ENCODE measurements at places on chromosomes 4 and X. TPM values are rescaled to one million over a fixed set of nuclear protein-coding genes. Genes with fewer than 3 reads are reported as not detected.
A peak's percentile ranks its signal among the peaks of the same experiment; 100 is the strongest.

DNA sequence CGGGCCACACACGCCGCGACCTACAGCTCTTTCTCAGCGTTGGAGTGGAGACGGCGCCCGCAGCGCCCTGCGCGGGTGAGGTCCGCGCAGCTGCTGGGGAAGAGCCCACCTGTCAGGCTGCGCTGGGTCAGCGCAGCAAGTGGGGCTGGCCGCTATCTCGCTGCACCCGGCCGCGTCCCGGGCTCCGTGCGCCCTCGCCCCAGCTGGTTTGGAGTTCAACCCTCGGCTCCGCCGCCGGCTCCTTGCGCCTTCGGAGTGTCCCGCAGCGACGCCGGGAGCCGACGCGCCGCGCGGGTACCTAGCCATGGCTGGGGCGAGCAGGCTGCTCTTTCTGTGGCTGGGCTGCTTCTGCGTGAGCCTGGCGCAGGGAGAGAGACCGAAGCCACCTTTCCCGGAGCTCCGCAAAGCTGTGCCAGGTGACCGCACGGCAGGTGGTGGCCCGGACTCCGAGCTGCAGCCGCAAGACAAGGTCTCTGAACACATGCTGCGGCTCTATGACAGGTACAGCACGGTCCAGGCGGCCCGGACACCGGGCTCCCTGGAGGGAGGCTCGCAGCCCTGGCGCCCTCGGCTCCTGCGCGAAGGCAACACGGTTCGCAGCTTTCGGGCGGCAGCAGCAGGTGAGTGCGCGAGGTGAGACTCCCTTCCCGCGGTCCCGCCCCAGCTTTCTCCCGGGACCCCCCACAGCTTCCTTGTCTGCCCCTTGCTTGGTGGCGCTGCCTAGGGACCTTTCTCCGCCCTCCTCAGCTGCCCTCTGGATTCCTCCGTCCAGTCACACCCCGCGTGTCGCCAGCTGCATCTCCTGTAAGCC is 678 bp downstream of the BMP3 start:
- H3K27ac ChIP-seq: no peak overlapping the region
- H3K4me3 ChIP-seq: no peak overlapping the region
- H3K27me3 ChIP-seq: peaks cover 15% of the 10 kb centered on the region
- DNase-seq: no peak

TRIM61 gene
- total RNA-seq: 0.22 TPM

F9 gene
- not detected for total RNA-seq

- H3K27me3 ChIP-seq: no peaks in the 10 kb centered on the region
- no peak overlapping the region for H3K27ac ChIP-seq
- peak; percentile 36 for DNase-seq
These were observed 45.5 kb downstream of the VGLL1 start for GRCh38 chrX:136577552-136577951.

- H3K36me3 ChIP-seq: no peaks in the 10 kb centered on the region
- no peaks in the 10 kb centered on the region for H3K4me1 ChIP-seq
- no peak overlapping the region for H3K27ac ChIP-seq
These were observed 13.2 kb downstream of the FRMD7 start for GRCh38 chrX:132114607-132115006.

- H3K4me3 ChIP-seq: no peak overlapping the region
- H3K27me3 ChIP-seq: no peaks in the 10 kb centered on the region
- no peaks in the 10 kb centered on the region for H3K36me3 ChIP-seq
- H3K27ac ChIP-seq: no peak overlapping the region
- DNase-seq: no peak
These were observed 3.6 kb downstream of the GEMIN8 start for GRCh38 chrX:14026121-14026520.

DNA sequence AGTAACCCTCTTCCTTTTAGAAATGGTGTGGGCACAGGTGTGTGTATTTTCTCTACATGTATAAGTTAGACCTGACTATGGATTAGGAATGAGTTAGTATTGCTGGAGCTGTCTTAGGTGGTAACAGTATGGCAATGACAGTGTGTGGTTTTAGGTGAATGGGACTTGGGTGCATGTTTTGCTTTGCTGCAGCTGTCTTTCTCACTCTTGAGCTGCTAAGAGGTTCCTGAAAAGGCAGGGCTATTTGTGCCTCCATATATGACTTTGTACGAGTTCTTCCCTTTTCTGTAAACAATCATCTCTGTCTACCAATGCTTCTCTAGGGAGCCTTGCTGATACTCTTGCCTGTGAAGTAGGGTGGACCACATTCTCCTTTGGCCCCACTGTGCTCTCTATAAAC is 234.8 kb upstream of the HHIP start:
- no peaks in the 10 kb centered on the region for H3K36me3 ChIP-seq
- H3K27me3 ChIP-seq: no peaks in the 10 kb centered on the region
- H3K4me3 ChIP-seq: no peak overlapping the region
- no peaks in the 10 kb centered on the region for H3K4me1 ChIP-seq

DNA sequence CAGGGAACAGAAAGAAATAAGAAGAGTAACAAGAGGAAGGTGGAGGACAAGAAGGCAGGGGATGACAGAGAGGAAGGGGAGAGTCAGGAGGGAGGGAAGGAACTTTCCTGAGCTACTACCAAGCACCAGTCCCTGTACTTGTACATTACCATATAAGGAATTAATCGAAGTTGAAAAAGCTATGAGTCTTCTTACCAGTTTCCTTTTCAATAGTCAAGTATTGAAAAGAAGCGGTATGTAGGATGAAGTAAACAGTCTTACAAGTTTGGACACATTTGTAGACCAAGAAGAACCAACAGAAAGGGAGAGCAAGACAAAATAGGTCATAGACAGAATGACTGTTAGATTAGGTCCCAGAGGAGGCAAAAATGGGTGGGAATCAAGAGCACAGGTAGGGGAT is 629.7 kb upstream of the DIPK2B start:
- H3K27me3 ChIP-seq: no peaks in the 10 kb centered on the region
- no peak overlapping the region for H3K4me3 ChIP-seq
- no peaks in the 10 kb centered on the region for H3K4me1 ChIP-seq
- no peak overlapping the region for H3K27ac ChIP-seq

GPR50 gene
- total RNA-seq: not detected

DNA sequence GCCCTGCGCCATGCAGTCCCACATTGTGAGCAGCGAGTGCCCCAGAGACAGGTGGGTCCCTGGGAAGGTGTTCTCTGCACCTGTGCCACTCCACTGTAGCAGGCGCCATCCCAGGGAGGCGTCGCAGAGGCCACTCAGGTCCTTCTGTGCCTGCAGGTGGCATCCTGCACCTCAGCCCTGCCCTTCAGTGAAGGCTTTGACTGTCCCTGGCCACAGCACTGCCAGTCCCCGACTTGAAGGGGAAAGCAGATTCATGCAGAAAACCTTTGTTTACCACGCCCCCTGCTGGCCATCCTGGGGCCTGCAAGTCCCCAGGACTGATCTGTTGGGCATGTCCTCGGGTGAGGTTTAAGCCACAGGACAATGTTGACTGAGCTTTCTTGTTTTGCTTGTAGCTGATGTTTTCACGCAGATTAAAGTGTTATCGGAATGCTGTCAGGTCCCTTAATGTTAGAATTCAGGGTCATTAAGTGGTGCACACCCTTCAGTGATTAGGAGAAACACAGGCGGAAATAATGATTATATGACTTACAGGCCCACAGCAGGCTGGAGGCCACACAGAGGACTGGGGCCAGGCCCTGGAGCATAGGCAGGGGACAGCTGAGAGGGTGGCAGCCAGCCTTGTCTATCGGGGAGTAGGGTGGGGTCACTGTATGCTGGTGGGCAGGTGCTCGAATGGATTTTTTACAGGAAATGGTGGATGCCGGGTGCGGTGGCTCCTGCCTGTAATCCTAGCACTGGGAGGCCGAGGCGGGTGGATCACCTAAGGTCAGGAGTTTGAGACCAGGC is 5.0 kb downstream of the TACC3 start:
- no peak overlapping the region for H3K4me3 ChIP-seq
- peaks cover 47% of the 10 kb centered on the region for H3K4me1 ChIP-seq
- peak overlapping the region; percentile 70 for H3K27ac ChIP-seq
- DNase-seq: peak; percentile 93
- H3K27me3 ChIP-seq: no peaks in the 10 kb centered on the region
- H3K36me3 ChIP-seq: peaks cover 11% of the 10 kb centered on the region

PAGE2B gene
- not detected for total RNA-seq

- no peaks in the 10 kb centered on the region for H3K27me3 ChIP-seq
- H3K27ac ChIP-seq: peak overlapping the region; percentile 82
- H3K4me3 ChIP-seq: no peak overlapping the region
- H3K4me1 ChIP-seq: peaks cover 20% of the 10 kb centered on the region
- H3K36me3 ChIP-seq: no peaks in the 10 kb centered on the region
These were observed 14.1 kb downstream of the RPGR start for GRCh38 chrX:38313190-38313589.

SYNPO2 gene
- 0.07 TPM for total RNA-seq

PDLIM3 gene
- total RNA-seq: 12.2 TPM

DNA sequence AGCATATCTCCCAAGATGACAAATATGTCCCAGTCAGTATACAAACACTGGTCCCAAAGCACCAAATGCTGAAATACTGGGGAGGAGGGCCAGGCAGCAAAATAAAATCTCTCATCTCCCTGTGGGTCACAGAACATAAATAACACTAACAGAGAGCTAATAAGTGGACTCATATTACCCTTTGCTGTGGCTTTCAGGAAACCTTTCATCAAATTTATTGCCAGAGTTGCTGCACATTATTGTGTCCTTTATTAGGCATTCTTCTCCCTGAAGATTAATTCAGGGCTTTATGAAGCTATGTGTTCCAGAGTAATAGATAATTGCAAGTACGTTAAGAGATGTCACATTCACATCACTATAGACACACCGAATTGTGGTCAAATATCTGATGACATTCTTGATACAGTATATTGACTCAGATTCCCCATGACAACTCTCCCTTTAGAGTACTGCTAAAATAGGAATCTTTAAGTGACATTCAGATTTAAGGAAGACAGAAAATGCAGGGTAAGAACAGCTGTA is 124.1 kb upstream of the PRR32 start:
- H3K4me1 ChIP-seq: no peaks in the 10 kb centered on the region
- H3K36me3 ChIP-seq: no peaks in the 10 kb centered on the region
- H3K4me3 ChIP-seq: no peak overlapping the region
- no peak overlapping the region for H3K27ac ChIP-seq
